ENCODE measurements at places on chromosomes 2 and 18. TPM values are rescaled to one million over a fixed set of nuclear protein-coding genes. Genes with fewer than 3 reads are reported as not detected.
A peak's percentile ranks its signal among the peaks of the same experiment; 100 is the strongest.

DNA sequence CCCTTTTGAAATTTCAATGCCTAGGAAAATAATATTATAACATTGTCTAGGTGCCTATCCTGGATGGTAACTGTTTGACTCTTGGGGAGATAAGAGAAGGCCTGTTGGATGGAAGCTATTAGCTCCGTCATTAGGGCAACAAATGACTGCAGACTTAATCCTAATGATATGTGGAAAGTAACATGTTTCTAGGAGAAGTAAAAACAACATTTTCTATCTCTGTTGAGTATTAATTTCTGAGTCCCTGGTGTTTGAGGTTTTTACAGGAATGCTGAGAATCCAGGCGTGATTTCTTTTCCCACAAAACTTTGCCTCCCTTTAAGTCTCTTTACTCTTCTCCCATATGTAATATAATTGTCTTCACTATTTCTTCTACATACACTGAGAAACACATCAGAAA lies 159.1 kb downstream of the GALNT1 start:
- DNase-seq = no peak

DNA sequence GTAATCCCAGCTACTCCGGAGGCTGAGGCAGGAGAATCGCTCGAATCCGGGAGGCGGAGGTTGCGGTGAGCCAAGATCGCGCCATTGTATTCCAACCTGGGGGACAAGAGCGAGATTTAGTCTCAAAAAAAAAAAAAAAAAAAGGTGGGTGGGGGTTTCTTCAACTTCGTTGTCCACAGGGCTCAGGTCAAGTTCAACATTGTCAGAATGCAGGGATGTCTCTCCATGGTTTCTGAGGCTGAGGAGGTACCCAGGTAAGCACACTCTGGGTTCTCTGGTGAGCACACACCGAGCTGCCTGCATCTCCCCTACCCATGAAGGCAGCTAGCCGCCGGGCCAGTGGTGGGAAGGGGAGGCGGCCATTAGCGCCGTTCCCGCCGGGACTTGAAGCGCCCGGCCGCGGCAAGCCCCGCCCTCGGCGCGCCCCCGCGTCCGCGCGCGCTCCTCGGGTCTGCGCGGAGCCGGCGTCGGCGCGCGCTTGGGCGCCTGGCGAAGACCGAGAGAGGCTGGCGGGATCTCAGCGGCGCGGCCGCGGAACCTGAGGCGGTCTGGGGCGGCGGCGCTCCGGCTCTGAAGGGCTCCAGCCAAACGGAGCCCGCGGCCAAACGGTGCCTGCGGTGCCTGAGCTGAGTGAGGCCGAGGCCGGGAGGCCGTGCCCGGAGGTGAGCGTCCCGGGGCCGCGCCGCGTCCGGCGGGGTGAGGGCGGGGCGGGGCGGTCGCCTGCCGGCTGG lies at the start of gene UBXN2A:
TSS of gene UBXN2A (plus strand) at position 477 of the 731 bp plus-strand sequence. CDS start 17,852 bp downstream, outside the sequence.
- DNase-seq = peak; percentile 66

GRCh38 chr2:46643951-46644350 lies 164.6 kb downstream of the TMEM247 start:
- peak; percentile 74 for DNase-seq

DNA sequence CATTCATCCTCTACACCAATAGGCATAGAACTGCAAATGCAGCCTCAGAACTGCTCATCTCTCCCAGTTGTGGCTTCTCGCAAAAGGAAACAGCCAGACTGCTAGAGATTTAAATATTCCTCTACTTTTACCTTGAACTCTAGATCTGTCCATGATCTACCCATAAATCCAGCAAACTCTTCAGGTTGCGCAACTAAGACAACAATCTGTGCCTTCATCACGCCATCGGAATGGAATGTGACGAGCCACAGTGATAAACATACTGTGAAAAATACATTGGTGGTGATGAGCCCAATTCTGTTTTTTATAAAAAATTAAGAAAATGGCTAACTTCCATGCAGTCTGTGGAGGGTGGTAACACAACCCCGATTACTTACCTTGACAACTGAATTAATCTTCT lies 626.7 kb downstream of the LRRTM4 start:
- DNase-seq = peak; percentile 64

DNA sequence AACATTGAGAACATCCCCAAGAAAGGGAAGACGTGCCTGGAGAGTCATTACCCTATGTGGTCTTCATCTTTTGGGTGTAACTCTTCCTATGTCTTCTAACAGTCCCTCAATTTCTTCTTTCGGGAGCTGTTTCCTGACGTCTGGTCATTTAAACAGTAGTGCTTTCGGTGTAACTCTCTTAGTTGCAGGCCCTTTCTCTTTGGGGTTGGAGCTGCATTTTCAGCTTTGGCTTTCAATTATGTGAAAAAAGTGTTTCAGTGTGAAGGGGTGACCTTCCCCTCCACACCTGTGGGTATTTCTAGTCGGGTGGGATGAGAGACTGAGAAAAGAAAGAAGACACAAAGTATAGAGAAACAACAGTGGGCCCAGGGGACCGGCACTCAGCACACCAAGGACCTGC lies 105.9 kb downstream of the CERS6 start:
- no peak for DNase-seq

GRCh38 chr2:197251576-197251975 lies 59.0 kb downstream of the ANKRD44 start:
- DNase-seq = no peak

DNA sequence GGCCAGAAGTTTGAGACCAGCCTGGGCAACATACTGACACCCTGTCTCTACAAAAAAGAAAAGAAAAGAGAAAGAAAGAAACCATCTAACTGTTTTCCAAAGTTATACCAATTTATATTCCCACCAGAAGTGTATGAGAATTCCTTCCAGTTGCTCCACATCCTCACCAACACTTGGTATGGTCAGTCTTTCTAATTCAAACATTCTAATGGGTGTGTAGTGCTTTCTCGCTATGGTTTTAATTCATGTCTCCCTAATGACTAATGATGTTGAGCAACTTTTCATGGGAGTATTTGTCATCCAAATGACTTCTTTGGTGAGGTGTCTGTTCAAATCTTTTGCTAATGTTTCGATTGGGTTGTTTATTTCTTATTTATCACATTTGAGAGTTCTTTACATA lies 10.5 kb upstream of the B3GNT7 start:
- DNase-seq = peak; percentile 28

- DNase-seq = no peak
Measured at GRCh38 chr2:149652526-149652925, 65.0 kb upstream of the MMADHC start.

GRCh38 chr2:212227755-212228154 lies 310.8 kb downstream of the ERBB4 start:
- DNase-seq = peak; percentile 14

- DNase-seq = no peak
Measured at GRCh38 chr18:36298126-36298741, 721 bp downstream of the FHOD3 start.

GRCh38 chr2:70738159-70738558 lies 29.8 kb downstream of the ADD2 start:
- DNase-seq = peak; percentile 50

GRCh38 chr2:207594264-207594663 lies 30.9 kb downstream of the METTL21A start:
- no peak for DNase-seq

DNA sequence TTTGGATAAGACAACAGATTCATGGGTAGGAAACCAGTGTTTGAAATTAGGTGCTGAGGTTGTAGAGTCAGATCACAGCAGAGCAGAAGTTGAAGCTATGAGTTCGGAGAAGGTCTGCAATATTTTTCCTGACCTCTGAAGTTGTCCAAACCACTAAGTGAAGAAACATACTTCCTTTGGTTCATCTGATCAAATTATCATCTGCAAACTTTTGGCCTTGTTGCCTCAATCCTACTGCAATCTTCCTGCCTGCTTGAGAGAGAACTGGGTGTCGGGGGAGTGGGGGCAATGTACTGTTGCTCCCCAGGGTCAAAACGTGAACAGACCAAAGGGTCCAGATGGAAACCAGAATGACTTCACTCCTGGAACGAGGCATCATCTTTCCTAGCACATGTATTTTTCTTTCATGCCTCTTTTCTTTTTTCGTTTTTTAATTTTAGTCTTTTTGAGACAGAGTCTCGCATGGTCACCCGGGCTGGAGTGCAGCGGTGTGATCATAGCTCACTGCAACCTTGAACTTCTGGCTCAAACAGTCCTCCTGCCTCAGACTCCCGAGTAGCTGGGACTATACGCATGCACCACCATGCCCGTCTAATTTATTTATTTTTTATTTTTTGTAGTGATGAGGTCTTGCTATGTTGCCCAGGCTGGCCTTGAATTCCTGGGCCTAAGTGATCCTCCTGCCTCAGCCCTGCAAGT lies 42.7 kb downstream of the RAB31 start:
- DNase-seq = no peak

GRCh38 chr2:4247791-4248190 lies 544.4 kb downstream of the DCDC2C start:
- peak; percentile 20 for DNase-seq

GRCh38 chr18:68764016-68764415 lies 33.9 kb upstream of the CCDC102B start:
- no peak for DNase-seq

DNA sequence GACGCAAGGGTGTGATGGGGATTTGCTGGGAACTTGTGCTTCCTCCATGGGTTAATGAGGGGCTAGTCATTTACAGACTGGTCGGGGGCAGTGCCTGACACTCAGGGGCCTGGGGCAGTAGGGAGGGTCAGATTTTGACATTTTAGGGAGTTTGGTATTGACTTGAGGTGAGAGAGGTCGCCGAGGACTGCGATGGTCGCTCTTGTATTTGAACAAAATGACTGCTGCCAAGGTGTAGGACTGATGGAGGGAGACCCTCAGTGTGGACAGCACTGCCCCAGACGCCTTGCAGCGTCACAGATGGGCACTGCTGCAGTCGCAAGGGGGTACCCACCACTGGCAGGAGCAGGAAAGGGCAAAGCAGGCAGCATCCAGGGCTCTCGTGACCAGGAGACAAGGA lies 182.9 kb downstream of the RTP5 start:
- DNase-seq = no peak

DNA sequence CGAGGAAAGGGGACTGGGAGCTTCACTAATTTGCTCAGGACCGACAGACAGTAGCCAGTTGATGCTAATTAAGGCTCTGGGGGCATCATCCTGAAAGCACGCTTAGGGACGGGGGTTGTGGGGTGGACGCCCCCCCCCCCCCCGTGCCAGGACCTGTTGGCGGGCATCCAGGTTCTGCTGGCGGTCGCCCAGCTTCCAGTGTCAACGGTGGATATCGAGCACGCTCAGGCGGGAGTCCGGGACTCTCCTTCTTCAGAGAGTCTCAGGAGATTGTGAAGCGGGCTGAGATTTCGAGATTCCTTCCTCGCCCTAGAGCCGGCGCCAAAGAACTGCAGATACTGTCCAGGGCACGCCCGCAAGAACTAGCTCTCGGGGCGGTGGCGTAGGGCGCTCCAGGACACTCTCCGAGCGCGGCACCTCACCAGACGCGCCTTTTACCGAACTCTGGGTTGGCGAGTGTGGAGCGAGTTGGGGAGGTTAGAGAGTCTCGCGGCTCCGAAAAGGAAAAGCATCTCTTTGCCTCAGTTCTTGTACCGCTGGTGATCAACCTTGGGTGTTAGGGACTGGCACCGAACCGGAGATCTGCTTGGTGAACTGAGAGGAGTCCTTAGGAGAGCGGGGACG lies 5.6 kb downstream of the RAX start:
- DNase-seq = no peak

GRCh38 chr2:235027558-235028214 lies 75.9 kb downstream of the SH3BP4 start:
- peak; percentile 73 for DNase-seq

GRCh38 chr2:129772190-129772579 lies 207.3 kb upstream of the RAB6C start:
- no peak for DNase-seq

- DNase-seq = no peak
Measured at GRCh38 chr2:237765875-237766274, 32.7 kb upstream of the RBM44 start.

DNA sequence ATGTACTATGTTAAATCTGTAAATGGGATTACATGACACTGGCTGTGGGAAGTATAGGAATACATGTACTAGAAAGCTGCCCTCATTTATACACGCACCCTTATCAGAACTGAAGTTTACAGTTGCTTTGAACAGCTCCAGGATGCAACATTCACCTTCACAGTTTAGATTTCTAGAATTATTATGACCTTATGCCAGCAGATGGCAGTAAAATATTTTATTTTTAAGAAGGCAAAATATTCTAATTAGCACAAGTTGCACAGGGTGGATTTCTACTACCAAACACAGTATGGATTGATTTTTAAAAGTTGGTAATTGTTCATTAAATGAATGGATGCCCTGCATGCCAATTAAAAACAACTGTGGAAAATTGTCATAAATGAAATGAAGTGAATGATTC lies 670.4 kb downstream of the KCNJ3 start:
- peak; percentile 6 for DNase-seq

GRCh38 chr2:127577208-127577475 lies 41.7 kb downstream of the MYO7B start:
- DNase-seq = no peak

- no peak for DNase-seq
Measured at GRCh38 chr18:72174972-72175649, 369.0 kb downstream of the CBLN2 start.

DNA sequence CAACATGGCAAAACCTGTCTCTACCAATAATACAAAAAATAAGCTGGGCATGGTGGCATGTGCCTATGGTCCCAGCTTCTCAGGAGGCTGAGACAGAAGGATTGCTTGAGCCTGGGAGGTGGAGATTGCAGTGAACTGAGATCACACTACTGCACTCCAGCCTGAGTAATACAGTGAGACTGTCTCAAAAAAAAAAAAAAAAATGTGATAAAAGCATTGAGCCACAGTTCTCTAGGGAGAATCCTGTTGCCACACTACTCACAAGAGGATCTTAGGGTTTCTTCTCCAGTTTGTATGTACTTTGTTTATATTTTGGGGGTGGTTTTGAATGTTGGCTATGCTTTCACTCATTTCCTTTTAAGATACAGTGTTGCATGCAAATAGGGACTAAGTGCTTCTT lies 62.0 kb downstream of the TMEM185B start:
- peak; percentile 10 for DNase-seq

DNA sequence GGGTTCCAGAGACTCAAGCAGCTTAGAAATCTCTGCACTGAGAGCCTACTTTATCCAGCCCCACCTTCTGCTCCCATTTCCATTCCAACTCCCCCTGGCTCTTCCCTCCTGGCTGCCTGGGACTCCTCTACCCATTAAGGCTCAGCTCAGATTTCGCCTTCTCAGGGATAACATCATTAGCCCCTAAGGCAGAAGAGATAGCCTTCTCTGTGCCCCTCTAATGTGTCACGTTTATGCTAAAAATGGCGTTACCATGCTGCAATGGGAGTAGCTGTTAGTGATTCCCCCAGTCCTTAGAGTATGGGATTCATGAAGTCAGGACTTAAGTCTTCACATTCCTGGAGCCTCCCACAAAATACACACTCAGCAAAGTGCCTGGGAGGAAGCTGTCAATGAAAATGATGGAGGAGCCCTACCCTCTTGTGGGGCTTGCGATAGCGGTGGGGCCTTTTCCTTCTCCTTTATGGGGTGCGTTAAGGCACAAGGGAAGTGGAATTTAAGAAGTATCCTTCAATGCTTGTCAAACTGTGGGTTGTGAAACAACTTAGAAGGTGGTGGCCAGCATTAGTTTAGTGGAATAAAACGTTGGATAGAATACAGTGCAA lies 144.7 kb upstream of the COPS8 start:
- DNase-seq = no peak

The RFX8 gene
- 10.6 TPM for total RNA-seq

The CDH2 gene
- total RNA-seq = 60.4 TPM

The DNMT3A gene
- total RNA-seq = 3.3 TPM

The ALK gene
- total RNA-seq = 0.06 TPM

The EGR4 gene
- total RNA-seq = not detected

The REG3A gene
- total RNA-seq = not detected

The DAW1 gene
- 0.17 TPM for total RNA-seq

The REG3G gene
- total RNA-seq = 0.23 TPM

The BOLL gene
- not detected for total RNA-seq

The STON1 gene
- 0.07 TPM for total RNA-seq

The CNDP1 gene
- not detected for total RNA-seq

The CKAP2L gene
- 21.1 TPM for total RNA-seq

All from HT1080 (cell line).